Cortex of kidney (tissue), 1 donor: ENCODE measurements at places on chromosomes 5 and 9.

DNA sequence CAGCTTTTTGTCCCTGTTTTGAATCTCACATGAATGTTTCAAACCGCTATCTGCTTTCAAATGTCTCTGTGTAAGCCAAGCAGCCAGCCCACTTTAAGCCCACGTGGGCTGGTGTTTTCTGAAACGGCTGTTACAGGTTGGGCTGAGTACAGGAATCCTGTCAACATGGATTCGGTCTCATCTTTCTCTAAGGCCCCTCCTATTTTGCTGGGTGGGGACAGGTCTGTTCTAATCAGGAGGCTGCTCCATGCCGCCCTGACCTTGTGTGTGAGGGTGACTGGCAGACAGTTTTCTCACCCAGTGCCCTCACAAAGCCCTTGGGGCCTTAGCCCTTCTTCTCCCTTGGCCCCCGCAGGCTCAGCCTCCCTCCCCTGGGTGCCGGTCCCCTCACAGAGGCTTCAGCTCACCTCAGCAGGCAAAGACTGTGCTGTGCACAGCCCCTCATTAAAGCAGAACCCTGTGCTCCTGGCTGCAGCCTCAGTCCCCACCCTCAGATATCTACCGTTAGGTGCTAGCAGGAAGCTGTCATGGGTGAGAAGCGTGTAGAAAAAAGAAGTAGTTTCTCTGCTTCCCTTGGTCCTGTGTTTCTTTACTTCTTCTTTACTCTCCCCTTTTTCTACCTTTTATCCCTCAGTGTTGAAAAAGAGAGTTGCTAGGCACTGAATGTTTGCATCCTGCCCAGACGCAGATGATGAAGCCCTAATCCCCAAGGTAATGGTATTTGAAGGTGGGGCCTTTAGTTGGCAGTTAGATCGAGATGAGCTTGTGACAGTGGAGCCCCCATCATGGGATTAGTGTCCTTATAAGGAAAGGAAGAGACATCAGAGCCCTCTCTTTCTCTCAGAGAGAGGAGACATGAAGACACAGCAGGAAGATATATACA, 205.7 kb downstream of the ADAMTS12 start:
- no peak for DNase-seq

DNA sequence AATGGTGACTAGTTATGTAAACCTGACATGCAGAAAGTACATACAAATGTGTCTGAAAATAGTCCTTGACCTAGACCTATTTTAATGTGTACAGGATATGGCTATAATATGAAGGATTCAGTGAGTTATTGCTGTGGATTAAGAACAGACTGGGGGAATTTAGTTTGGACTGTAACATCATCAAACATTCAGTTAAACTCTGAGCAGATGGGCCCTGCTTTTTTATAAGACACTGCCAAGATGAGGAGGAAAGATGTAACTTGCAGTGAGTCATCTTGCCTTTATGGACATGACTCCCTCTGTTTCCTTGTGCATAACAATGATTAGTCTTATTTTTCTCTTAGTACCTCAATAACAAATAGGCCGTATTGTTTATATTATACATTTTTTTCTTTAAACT, 12.2 kb downstream of the PPP3R2 start:
- DNase-seq, result no peak

DNA sequence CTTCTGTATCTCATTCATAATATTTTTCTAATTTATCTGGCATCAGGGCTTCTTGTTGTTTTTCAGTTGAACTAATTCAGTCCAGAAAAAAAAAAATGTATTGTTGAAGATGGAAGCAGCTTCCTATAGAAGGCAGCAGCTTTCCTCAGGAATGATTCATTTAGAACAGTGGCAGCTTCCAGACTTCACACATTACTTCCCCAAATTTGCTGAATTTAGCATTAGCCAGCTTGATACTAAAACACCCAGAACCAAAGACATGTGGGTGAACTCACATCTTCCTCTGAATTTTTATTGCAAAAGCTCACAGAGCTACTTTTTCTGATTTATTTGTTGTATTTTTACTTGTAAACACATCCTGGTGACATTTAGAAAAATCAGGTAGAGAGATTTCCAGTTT, 53.8 kb downstream of the HCN1 start:
- DNase-seq, result no peak

- no peak for DNase-seq
These were observed 115.9 kb downstream of the FBXL7 start for GRCh38 chr5:15615859-15616258.

GRCh38 chr5:34496701-34497469, 159.2 kb upstream of the RAI14 start:
- no peak for DNase-seq

DNA sequence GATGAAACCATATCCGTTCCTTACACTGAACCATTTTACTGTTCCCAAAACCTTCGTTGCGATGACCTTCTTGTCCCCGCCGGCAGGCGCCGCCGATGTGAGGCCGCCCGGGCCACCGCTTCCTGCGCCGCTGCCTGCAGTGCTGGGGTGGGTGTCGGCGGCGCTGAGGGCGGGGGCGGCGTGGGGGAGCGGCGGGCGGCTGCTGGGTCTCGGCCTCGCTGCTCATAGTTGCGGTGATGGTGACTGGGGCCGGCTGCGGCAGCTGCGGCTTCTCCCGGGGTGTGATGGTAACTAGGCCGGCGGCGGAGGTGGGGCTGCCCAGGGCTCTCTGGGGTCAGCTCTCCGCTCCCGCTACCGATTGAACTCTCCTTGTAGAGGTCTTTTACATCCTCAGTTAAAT, 14.1 kb upstream of the OR2S2 start:
- DNase-seq, result no peak

- DNase-seq, result no peak
These were observed 1.4 kb downstream of the MARCHF3 start for GRCh38 chr5:127028822-127029457.

DNA sequence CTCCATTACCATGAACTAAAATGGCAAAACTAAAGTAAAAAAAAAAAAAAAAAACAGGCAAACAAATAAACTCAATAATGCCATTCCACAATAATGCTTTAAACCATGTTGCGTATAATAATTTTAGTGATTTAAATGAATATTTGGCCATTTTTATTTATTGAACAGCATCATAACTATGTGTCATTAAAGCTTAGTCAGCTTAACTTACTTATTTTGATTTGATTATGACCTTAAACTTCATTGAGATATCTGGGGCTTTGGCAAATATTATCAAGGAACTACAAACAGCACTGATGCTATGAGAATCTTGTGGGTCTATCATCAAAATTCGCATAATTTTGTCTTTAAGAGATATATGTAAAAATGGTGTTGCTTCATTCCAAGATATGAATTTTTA, 1610.3 kb upstream of the NUDT12 start:
- no peak for DNase-seq

DNA sequence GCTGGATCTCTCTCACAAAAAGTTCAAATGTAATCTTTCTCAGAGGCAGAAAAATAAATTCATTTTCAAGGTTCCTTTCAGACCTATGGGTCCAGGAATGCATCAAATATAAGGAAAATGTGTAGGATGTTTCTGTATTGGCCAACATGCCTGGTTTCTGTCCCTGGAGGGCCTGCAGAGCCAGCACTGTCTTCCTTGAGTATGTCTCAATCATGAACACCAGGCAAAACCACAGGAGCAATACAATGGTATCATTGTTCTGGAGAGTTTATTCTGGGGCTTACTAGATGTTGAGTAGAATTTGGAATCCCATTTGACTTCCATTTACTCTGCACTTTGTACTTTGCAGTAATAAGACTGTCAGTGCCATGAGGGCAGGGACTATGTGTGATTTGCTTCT, 23.5 kb downstream of the INSYN2B start:
- no peak for DNase-seq

- no peak for DNase-seq
These were observed 169.0 kb downstream of the CDH6 start for GRCh38 chr5:31362529-31362900.

GRCh38 chr5:51832934-51833470, 449.8 kb downstream of the ISL1 start:
- DNase-seq, result no peak

DNA sequence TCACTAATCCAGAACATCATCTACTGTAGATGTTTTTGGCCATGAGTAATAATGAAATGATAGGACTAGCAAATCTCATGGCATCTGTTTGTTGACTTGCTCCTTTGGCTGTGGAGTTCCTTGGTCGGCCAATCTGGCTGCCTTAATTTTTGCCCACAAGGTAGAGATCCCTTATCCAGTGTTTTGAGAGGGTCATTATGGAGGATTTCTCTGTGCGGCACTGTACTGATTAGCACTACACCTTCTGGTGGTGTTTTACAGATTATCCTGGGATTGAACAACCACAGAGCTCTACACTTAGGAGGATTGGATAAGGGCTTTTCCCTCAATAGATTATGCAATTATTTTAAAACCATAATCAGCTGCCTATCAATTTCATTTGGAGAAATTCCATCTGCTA, 3.2 kb upstream of the ENHO start:
- DNase-seq, result no peak

DNA sequence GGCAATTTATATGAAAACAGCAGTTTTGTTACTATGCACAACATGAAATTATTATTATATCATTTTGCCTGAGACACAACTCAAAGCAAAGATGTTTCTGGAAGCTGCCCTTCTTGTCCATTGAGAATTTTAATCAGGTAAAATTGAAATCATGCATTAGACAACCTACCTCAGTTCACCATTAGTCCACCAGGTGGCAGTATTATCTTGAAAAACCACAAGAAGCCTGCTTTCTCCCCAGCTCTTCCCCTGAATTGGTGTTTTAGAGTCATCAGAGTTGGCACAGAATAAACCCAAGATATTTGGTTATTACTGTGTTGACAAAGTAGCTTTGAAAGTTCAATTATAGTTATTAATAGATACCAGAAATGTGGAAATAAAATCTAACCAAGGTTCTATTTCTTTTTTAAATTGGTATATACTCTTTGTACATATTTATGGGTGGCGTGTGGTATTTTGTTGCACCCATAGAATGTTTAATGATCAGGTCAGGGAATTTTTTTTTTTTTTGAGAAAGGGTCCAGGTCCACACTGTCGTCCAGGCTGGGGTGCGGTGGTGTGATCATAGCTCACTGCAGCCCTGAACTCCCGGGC, 25.7 kb downstream of the UTP15 start:
- DNase-seq, result no peak

DNA sequence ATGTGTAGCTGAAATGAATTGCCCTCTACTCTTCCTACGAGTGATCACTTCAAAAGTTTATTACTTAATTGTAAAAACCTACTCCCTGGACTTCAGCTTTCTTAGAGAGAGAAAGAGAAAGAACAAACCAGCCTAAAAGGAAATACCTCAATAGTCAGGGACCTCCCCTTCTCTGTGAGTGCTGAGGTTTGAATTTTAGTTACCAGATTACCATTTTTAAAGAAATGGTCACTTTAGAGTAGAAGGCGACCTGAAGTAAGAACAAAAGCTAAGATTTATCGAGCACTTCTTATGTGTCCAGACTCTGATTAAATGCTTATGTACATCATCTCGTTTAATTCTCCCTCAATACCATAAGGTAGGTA, 11.3 kb downstream of the RAPGEF1 start:
- no peak for DNase-seq

DNA sequence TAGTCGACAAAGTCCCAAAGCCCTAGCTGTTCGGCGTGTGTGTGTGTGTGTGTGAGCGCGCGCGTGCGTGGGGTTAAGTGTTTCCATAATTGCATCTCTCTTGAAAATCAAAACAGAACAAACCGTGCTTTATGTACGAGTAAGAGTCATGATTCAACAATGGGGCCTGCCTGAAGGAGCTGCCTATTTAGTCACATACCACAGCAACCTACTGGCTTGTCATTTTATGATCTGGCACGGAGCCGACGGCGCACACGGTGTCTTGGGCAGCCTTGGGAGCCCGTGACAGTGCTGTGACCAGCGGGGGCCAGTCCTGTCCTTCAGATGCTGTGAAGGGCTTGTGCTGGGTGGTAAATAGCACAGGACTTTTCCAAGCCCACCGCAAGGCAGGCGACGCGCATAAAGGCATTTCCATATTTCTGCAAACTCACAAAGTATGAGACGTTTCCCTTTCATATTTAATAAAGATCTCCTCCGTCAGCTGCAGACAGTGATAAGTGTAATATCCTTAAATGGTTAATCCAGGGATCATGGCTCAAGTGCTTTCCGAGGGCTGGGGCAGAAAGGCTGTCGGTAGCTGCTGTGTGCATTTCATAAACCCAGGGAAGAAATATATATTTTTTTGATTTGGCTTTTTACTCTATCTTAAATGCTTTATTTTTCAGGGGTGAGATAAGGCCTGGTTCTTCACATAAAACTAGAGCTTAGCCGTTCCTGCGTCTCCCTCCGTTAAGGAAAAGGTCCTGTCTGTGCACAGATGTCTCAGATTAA, 270.2 kb upstream of the IRX1 start:
- no peak for DNase-seq

GRCh38 chr9:87115785-87116184, 168.5 kb upstream of the GAS1 start:
- DNase-seq, result no peak

GRCh38 chr9:72292874-72293607, 72.0 kb downstream of the ZFAND5 start:
- no peak for DNase-seq

- DNase-seq, result no peak
These were observed 610.3 kb downstream of the TLE1 start for GRCh38 chr9:81079055-81079454.

- no peak for DNase-seq
These were observed 39.5 kb upstream of the HSPB3 start for GRCh38 chr5:54415896-54416601.

DNA sequence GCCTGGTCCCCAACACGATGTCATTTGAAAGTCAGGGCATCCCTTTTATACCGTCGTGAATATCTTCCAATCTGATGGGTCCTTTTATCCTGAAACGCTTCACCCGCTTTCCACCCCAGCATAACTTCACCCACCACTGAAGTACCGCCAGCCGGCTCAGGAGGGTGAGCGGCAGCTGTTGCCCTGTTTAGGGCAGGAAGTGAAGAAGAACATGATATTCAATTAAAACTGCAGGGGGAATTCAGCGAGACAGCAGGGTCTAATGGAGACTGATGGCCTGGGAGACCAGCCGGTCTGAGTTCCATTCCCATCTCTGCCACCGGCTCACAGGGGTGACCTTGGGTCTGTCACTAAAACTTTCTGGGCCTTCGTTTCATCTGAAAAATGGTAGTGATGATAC, 68.2 kb upstream of the EGFLAM start:
- DNase-seq, result no peak

DNA sequence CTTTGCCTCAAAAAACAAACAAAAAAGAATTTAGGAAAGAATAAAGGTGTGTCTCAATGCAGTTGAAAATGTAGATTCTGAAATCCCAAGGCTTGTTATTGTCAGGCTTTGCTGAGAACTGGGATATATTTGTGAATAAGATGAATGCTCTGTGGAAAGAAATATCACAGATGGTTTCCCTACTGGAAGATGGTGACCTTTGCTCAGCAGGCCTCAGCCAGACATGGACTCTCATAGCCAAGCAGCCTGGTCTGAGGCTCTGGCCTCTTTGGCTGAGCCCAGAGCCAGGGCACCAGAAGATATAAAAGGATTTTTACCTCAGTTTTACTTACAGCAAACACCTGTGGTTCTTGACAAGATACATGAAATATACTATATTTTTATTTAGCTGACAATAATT, 37.1 kb downstream of the AGXT2 start:
- no peak for DNase-seq
